Activated naive CD4-positive, alpha-beta T cell treated with anti-CD3 and anti-CD28 coated beads, Interleukin-2, amount 10 ng/mL, durations not matched to agents 5 hours and 36 hours (primary cell): ENCODE measurements at places on chromosomes 6 and 20. TPM values are rescaled to one million over a fixed set of nuclear protein-coding genes. Genes with fewer than 3 reads are reported as not detected.

SRXN1 gene
- total RNA-seq, result 6.5 TPM

THBS2 gene
- total RNA-seq, result not detected

LRFN2 gene
- not detected for total RNA-seq

BHLHE23 gene
- not detected for total RNA-seq

CAGE1 gene
- not detected for total RNA-seq

RBM39 gene
- total RNA-seq, result 377 TPM
